Stimulated activated CD4-positive, alpha-beta T cell treated with anti-CD3 and anti-CD28 coated beads, Interleukin-15, amount 100 ng/mL, for 1 hour (primary cell): ENCODE measurements at places on chromosomes 5 and 9.

DNA sequence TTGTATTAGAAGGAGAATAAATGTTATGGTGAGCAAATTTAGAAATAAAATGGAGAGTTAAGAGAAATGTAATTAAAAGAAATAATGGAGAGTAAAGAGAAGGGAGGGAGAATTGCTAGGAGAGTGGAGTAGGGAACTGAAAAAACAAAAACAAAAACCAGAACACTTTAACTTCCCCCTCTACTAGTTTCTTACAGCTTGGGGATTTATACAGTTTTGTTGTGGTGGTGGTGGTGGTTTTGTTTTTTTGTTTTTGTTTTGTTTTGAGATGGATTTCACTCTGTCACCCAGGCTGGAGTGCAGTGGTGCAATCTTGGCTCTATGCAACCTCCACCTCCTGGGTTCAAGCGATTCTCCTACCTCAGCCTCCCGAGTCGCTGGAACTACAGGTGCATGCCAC lies 322.4 kb downstream of the TMEM167A start:
- DNase-seq: no peak

- DNase-seq: no peak
Measured at GRCh38 chr9:5894237-5894959, 3.7 kb downstream of the MLANA start.

- DNase-seq: no peak
Measured at GRCh38 chr9:137069508-137070091, 757 bp downstream of the SAPCD2 start.

GRCh38 chr9:6942406-6942805 lies 184.6 kb downstream of the KDM4C start:
- no peak for DNase-seq

- DNase-seq: no peak
Measured at GRCh38 chr5:157562111-157562581, 13.4 kb downstream of the ADAM19 start.

GRCh38 chr9:71756753-71757152 lies 11.6 kb downstream of the CEMIP2 start:
- no peak for DNase-seq

GRCh38 chr5:121019106-121019505 lies 555.0 kb downstream of the PRR16 start:
- DNase-seq: no peak

DNA sequence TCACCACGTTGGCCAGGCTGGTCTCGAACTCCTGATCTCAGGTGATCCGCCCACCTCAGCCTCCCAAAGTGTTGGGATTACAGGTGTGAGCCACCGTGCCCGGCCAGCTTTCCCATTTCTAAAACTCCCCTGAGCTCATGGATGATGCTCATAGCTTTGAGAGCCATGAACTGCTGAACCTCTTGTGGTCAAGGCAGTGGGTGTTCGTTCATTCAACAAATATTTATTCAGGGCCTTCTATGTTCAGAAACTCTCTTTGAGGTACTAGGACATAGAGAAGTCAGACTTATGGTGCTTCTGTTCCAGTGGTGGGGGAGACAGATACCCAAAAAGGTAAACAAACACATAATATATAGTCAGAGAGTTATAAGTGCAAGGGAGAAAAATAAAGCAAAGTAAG lies 2.7 kb downstream of the BSPRY start:
- DNase-seq: no peak

- no peak for DNase-seq
Measured at GRCh38 chr5:109917966-109918365, 228.2 kb downstream of the MAN2A1 start.

DNA sequence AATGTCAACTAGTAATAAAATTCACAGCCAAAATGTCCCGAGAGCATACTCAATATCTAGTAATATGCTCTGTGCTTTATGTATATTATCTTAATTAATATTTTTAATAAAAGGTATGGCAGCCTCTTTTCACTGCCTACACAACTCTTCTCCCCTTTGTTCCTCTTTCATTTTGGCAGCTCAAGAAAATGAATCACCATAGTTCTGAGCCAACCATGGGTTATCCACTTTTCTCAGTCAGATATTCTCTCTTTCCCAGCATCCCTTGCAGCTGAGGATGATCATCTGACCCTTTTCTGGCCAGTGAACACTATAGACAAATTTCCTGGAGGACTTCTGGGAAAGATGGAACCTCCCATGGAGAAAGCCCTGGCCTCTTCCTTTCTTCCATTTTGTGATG lies 8.2 kb upstream of the DOCK8 start:
- DNase-seq: no peak

DNA sequence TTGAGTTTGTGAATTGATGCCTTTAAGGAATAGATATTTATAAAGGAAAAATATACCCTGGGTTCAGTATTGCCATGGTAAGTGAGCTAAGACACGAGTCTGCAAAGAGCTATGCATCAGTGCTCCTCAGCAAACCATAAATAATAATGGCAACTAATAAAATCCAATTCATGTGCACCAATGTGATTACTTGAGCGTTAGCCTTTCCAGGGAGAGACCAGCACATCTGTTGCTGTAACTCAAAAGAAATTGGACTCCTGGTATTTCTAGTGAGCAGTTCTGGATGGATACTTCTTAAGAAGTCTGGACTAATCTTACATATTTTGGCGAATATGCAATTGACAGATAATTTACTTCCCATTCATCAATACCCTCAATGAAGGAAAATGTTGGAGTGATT lies 373.3 kb downstream of the ARHGEF28 start:
- DNase-seq: no peak

- DNase-seq: no peak
Measured at GRCh38 chr9:76643399-76644117, 120.7 kb upstream of the PCA3 start.

- DNase-seq: no peak
Measured at GRCh38 chr5:127330116-127330515, 39.5 kb downstream of the MEGF10 start.

- no peak for DNase-seq
Measured at GRCh38 chr5:160272889-160273288, 39.5 kb downstream of the CCNJL start.

DNA sequence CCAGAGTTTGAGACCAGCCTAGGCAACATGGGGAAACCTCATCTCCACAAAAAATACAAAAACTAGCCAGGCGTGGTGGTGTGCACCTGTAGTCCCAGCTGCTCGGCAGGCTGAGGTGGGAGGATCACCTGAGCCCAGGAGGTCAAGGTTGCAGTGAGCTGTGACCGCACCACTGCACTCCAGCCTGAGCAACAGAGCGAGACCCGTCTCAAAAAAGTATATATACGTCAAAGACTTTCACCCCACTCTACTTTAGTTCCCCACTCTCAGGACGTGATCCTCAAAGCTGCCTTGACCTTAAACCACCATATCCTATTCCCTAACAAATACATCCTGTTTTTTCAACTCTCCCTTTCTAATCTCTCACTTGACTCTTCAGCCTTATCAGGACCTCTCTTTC lies 41.0 kb downstream of the PCDHGC5 start:
- DNase-seq: no peak

- DNase-seq: no peak
Measured at GRCh38 chr5:136296846-136297245, 68.5 kb downstream of the TRPC7 start.

GRCh38 chr5:161539016-161539415 lies 7.5 kb downstream of the GABRB2 start:
- DNase-seq: no peak

DNA sequence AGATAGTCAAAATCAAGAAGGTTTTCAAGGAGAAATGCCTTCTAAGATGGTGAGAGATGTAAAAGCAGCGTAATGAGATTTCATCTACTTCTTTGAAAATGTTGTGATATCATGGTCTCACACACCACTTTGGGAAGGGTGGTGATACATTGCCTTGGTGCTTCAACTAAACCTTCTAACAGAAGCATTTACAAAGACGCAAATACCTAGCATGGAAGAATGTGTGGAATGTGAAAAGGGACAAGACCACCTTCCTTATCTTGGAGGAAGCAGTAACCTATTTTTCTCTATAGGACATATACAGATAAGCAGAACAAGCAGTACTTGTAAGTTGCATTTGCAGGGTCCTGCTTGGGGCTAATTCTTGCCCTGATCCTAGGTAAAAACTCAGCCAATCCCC lies 38.8 kb downstream of the PCA3 start:
- DNase-seq: no peak

DNA sequence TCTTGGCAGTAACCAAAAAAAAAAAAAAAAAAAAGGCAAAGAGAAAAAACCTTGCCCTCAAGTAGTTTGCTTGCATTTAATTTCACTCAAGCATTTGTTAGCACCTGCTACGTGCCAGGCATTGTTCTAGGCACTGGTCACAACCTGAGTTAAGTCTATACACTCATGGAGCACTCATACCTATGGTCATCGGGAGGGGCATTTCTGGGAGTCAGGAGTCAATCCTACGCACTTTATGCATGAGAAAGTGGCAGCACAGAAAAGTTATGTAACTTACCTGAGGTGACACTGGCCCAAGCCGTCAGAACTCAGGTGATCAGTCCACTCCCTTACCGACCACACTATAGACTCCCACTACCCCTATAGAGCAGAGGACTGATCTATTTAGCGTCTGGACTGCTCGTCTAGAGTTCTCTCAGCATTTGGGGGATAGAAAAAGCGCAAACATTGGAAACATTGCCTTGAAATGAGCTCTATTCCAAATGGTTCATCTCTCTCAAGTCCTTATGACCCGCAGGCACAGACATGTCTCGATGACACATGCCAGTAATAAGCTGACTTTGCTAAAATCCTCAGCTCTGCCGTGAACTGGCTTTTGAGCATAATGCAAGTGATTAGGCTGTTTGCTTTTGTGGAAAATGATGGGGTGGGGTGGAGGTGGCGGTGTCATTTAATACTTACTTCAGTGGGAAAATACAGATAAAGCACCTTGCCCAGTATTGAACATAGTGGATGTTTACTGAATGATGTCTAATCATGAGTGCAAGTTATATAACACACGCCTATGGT lies 160.2 kb downstream of the ARHGEF28 start:
- no peak for DNase-seq

- DNase-seq: no peak
Measured at GRCh38 chr5:150633429-150633828, 7.0 kb upstream of the SYNPO start.

- DNase-seq: no peak
Measured at GRCh38 chr9:93270976-93271375, 87.0 kb downstream of the WNK2 start.

DNA sequence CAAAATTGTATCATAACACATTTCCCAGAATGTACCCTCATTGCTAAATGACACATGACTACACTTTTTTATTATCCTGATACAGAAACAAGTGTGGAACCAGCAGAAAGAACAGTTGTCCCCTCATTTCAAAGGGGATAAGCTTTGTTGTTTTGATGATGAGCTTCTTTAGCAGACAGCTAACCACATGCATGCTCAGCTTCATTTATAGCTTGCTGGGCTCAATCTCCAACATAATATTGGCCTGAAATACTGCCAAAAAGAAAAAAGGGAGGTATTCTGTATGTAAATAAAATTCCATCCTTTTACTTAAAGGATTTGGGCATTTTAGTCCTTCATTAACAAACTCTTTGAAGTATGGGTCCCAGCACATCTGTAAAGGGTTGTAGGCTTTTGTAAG lies 120.4 kb downstream of the SPATA31D1 start:
- no peak for DNase-seq

DNA sequence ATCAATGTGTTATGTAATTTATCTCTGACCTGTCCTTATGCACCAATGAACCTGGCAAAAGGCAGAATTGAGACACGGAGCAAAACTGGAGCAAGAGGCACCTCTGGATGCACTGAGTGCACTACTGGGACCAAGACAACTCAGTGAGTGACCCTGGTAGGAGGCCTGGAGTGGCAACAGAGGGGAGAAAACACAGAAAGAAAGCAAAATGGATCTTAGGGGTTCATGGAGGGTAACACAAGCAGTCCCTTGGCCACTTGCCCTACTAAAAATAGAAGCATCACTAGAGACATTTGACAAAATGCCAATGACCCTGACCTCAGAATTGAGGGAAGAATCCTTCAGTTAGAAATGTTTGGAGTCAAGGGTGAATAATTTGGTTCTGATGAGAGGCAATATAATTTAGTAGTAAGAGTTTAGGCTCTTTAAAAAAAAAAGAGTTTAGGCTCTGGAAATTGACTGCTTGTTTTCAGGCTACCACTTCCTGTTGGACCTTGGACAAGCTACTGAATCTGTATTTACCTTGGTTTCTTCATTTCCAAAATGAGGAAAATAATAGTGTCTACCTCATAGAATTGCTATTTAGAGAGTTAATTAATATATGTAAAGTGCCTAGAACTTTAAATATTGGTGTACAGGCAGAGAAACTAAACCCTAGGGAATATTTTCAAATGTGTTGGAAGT lies 234.9 kb upstream of the TARS1 start:
- no peak for DNase-seq

- DNase-seq: no peak
Measured at GRCh38 chr5:14286007-14286406, 142.9 kb downstream of the TRIO start.

- no peak for DNase-seq
Measured at GRCh38 chr5:131993676-131994075, 17.8 kb downstream of the ACSL6 start.

GRCh38 chr9:136177224-136177623 lies 27.7 kb downstream of the LHX3 start:
- DNase-seq: no peak

GRCh38 chr5:81182396-81183390 lies 50.4 kb upstream of the CKMT2 start:
- DNase-seq: no peak

GRCh38 chr5:138457531-138458275 lies 7.6 kb upstream of the EGR1 start:
- no peak for DNase-seq

DNA sequence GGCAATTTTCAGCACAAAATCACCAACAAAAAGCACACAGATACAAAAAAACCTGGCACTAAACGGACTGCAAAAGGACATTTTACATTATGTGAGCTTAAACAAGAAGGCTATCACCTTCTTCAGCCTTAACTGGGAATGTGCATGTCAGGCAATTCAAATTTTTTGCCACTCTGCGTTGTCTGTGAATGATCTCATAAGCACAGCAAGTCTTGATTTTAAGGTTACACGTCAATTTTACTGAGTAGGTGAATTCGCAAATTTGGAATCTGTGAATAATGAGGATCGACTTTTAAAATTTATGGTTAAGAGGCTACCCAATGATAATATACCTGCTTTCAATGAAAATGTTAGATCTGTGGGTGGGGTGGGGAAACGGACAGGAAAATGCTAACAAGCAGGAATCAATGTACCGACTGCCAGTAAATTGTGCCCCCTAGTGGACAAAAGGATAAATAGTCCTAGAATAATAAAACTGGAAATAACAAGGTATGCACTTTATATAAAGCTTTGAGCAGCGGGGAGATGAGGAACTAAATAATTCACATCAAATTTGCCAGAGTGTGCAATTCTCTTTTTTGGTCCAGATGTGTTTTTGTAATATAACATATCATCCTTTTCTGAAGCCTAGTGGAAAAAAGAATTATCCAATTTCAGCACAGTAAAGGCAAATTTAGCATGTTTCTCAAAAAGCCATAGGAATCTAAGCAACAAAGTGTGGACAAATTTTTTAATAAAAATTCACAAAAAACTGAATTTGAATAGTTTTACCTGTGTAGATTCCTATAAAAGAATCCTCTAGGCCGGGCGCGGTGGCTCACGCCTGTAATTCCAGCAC lies 20.5 kb downstream of the EQTN start:
- DNase-seq: no peak

GRCh38 chr5:10432059-10433008 lies 9.3 kb upstream of the ROPN1L start:
- DNase-seq: no peak

GRCh38 chr9:10059044-10059443 lies 553.8 kb downstream of the PTPRD start:
- DNase-seq: no peak
